ENCODE measurements at places on chromosomes 6 and 20. TPM values are rescaled to one million over a fixed set of nuclear protein-coding genes. Genes with fewer than 3 reads are reported as not detected.

POU5F1 gene
- total RNA-seq = 0.34 TPM

CUTA gene
- total RNA-seq = 127 TPM

GPR6 gene
- not detected for total RNA-seq

BAG2 gene
- 8.8 TPM for total RNA-seq

RAET1L gene
- total RNA-seq = not detected

KIF13A gene
- total RNA-seq = 136 TPM

HLA-F gene
- 28.4 TPM for total RNA-seq

EDN1 gene
- 6.3 TPM for total RNA-seq

IRF4 gene
- total RNA-seq = 1.1 TPM

HLA-DRA gene
- 67.6 TPM for total RNA-seq

PDE7B gene
- 8.4 TPM for total RNA-seq

ATAT1 gene
- total RNA-seq = 1.8 TPM

VGLL2 gene
- 4.2 TPM for total RNA-seq

C6orf52 gene
- not detected for total RNA-seq

HLA-DMB gene
- total RNA-seq = 6.9 TPM

FAM209A gene
- not detected for total RNA-seq

CDH26 gene
- 0.51 TPM for total RNA-seq

RIMS1 gene
- total RNA-seq = 0.16 TPM

SPAG4 gene
- total RNA-seq = 6.5 TPM

SLC22A7 gene
- not detected for total RNA-seq

MBOAT1 gene
- 6.9 TPM for total RNA-seq

ETV7 gene
- total RNA-seq = not detected

F13A1 gene
- total RNA-seq = 22.4 TPM

ZNF334 gene
- total RNA-seq = 1.1 TPM

RSPH4A gene
- total RNA-seq = 0.21 TPM

SLC32A1 gene
- total RNA-seq = not detected

CTCFL gene
- total RNA-seq = not detected
